ENCODE measurements at places on chromosomes 1 and 21.

DNA sequence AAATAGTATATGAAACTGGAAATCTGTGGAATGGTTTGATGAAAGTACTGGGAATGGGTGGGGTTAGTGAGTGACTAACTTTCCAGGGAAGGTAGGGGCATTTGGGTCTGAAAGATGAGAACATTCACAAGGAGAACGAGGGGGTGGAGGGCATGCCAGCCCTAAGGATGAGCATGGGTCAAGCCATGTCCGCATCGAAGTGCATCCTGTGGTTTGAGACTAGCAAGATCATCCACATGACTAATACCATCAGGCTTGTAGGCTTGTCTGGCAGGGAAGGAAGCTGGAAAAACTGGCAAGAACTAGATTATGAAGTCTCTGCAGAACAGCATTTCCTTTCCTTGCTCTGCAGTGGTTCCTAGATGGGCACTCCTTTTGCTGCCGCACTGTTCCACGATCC lies 70.4 kb upstream of the UBE2U start:
- no peak for DNase-seq

DNA sequence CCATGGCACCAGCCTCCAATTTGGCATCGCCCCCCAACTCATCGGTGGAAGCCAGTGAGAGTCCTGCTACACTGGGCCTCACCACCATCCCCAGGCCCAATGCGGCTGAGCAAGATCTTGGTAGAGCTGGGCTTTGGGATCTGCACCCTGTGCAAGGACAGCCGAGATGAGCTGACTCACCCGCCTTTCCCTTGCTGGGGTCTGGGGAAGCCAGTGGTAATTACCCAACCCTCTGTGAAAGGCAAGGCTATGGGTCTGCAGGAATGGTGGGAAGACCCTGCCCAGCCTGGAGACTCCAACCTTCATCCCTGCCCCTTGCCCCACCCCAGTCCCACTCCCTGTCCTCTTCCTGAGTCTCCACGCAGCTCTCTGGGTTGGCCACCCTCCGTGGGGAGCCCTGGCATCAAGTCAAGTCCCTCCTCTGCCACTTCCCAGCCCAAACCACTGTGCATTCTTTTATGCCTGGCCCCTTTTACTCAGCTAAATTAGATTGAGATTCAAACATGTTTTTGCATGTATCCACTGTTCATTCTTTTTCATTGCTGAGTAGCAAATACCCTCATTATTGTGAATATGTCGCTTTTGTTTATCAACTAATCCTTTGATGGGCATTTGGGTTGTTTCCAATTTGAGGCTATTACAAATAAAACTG lies 8.8 kb downstream of the SMCP start:
- no peak for DNase-seq

DNA sequence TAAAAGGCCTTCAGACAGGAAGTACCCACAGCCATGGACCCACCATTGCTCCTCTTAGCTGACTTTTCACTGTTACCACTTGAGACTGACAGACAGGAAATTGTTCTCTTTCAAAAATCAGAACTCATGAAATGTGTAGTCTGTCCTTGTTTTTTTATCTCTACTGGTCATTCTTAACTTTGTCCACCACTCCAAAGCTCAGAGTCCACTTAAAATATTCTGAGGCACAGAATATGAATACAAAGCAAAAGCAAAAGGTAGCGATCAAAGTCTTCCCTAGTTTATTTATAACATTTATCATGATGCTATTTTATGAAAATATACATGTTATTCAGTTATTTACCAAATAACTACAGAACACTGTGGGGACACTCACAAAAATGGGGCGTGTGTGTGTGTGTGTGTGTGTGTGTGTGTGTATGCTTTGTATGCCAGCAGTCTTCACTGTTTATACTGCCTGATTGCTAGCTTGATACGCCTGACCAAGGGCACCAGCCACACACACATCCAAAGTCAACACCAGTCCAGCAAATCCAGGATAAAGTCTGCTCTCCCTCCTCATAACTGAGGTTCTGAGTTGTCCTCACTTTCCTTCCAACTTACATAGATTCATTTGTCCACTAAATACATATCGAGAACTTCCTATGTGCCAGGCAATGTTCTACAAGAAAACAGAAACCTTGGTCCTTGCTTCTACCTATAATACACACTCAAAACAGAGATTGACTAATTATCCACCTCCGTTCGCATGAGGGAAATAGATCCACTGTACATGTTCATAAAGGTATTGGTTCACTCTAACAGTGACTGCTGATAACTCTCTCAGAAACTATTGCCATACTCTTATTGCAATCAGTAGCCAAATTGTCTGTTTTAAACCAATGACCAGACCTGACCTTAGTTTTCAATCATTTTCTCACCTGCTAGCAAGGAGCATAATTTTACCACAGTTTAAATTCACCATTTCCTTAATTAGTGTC lies 79.4 kb downstream of the ERICH3 start:
- no peak for DNase-seq

- no peak for DNase-seq
Measured at GRCh38 chr1:180631194-180631765, 542 bp upstream of the XPR1 start.

GRCh38 chr1:244339776-244340175 lies 111.9 kb downstream of the ADSS2 start:
- DNase-seq: no peak

DNA sequence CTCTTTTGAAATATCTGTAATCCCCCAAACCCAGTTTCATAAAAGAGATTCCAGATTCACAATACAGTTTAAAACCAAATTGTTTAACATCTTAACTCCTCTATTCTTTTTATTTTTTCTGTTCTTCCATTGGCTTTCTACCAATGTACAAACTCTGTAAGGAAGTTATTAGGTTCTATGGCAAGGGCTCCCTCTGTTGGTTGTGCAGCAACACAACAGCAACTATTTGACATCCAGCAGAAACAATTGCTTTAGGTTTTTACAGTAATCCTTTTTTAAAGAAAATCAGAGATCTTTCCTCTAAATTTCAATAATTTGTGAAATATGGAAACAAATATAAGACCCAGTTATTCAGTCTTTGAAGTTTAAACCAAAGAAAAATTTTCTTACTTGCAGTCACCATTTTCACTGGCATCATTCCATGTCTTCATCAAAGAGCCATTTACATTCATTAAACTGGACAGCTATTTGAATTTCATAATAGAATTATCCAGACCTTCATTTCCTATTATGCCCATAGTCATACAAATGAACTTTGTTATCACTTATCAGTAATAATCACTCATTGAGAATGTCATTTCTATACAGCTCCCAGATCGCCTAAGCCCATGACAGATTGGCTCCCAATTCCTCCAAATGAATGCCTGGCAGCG lies 46.5 kb upstream of the RNF11 start:
- DNase-seq: no peak

DNA sequence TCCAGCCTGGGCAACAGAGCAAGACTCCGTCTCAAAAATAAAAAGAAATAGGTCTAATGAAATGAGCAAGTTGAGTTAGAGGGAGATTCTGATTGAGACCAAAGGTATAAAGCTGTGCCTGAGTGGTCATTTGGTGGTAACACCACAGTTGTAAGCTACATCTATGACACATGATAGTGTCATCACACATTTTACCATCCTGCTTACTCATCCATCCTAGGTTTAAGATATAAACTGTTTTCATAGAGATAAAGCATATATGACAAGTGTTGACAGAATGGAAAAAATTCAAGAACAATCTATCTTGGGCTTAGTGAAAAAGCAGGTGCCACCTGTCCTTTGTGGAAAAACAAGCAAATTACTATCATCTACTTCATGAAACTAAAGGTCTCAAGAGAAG lies 7.1 kb upstream of the CFAP141 start:
- no peak for DNase-seq

GRCh38 chr1:223700388-223700918 lies 11.9 kb upstream of the CAPN2 start:
- DNase-seq: no peak

GRCh38 chr1:22018583-22019559 lies 17.4 kb downstream of the CELA3A start:
- DNase-seq: peak; percentile 7

DNA sequence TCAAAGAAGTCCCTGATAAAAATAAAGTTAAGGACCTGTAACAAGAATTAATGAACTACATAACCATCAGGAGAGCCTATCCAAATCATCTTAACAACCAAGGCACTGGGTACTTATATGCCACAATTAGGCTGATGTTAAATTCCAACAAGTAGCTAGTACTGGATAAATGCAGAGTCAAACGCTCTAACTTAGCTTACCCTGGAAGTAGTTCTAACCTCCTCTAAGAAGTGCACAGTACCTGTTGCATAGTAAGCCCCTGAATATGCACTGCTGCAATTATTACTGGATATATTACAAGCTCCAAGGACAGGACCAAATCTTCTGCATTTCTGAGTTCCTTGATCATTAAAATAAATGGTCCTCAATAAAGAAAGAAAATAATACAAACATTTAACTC lies 125.8 kb downstream of the RERE start:
- DNase-seq: no peak

- DNase-seq: no peak
Measured at GRCh38 chr1:25068829-25069228, 138.8 kb upstream of the RUNX3 start.

DNA sequence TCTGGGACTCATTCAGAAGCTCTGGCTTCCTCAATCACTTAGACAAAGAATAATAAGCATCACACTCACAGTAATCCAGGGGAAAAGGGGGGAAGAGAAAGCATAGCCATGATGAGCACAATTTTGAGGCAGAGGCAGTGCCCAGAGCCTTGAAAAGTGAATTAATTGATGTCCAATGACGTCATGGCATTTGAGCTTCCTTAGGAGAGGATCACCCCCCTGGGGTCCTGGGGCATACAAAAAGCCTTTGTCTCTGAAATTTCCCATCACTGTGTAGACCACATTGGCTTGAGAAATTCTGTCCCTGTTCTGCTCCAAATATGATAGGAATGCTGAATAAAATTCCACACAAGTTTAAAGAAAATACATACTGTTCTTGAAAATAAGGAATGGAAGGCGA lies 84.3 kb upstream of the COA6 start:
- DNase-seq: no peak

- no peak for DNase-seq
Measured at GRCh38 chr1:53732912-53733317, 6.0 kb downstream of the GLIS1 start.

GRCh38 chr21:41163091-41163490 lies 4.9 kb upstream of the BACE2 start:
- DNase-seq: no peak

GRCh38 chr1:169202791-169203665 lies 96.5 kb downstream of the ATP1B1 start:
- DNase-seq: no peak

GRCh38 chr1:8661185-8662110 lies 156.0 kb downstream of the RERE start:
- DNase-seq: no peak

DNA sequence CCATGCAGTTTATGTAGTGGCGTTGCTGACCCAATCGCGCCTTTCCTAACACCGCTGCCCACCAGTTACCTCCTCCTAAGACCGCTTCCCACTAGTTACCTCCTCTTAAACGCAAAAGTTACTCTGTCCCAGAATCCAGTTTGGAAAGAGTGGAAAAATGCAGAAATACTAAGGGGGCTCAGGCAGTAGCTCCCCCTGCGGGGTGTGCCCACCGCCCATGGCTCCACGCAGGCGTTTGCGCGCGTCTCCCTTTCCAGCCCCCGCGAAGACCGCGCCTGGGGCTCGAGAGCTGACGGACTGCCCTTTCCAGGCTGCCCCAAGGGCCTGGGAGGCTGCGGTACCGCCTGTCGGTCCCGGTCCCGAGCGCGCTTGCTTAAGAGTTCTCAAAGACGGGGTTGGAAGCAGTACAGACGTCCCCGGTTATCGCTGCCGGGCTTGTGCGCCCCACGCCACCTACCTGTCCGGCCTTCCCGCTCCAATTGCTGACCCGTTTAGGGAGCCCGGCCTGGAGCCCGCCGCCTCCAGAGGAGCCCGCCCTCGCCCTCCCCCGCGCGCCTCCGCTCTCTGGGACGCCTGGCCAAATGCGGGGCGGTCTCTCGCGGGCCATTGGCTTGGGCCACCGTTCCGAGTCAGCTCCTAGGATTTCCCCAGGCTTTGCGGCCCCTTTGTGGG lies 414.1 kb upstream of the ESRRG start:
- no peak for DNase-seq

GRCh38 chr1:242008826-242009495 lies 10.1 kb upstream of the MAP1LC3C start:
- no peak for DNase-seq

DNA sequence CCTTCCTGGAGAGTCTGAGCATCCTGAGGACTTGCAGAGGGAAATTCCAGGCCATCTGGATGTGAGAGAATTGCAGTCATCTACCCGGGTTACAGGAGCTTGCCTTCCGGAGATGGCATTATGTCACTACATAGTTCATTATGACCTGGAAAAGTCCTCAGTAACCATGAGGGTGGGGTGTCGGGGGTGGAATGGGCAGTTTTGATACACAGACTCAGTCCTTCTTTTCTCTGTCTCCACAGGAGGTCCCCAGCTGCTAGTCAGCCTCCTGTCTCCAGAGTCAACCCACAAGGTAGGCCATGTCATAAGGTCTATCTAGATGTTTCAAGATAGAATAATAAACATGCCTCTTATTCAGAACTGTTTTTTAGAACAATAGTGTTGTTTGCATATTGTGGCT lies 268.2 kb upstream of the SGIP1 start:
- DNase-seq: no peak

- DNase-seq: no peak
Measured at GRCh38 chr1:87842156-87842555, 513.5 kb downstream of the LMO4 start.

DNA sequence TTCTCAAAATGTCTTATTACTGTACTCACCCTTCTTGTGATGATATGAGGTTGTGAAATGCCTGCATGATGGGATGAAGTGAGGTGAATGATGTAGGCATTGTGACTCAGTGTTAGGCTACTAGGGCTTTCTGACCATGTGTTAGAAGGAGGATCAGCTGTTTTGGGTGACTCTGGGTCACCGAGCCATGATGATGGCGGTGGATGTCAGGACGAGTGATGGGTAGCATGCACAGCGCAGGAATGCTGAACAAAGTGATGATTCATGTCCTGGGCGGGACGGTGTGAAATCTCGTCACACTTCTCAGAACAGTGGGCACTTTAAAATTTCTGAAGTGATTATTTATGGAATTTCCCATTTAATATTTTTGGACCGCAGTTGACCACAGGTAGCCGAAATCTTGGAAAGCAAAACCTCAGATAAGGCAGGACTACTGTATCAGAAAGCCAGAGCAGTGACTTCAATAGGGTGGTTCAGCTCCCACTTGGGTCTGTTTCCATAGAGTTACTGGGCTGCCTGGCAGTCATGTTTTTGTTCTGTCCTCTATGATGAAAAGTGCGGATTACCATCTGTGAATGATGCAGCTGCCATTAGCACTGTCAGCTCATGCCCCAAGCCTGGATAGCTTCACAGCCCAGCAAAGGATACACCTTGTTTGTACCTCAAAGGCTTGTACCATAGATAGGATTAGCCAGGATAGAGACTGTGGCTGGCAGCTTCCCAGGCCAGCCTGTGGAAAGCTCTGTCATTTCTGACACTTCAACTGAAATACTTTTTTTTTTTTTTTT lies 26.6 kb downstream of the IL6R start:
- DNase-seq: no peak

GRCh38 chr1:200602632-200603031 lies 17.9 kb downstream of the KIF14 start:
- DNase-seq: no peak

- DNase-seq: no peak
Measured at GRCh38 chr1:11610629-11611180, 43.5 kb downstream of the FBXO2 start.

All from effector CD8-positive, alpha-beta T cell (primary cell).